Esophagus squamous epithelium (tissue), 5 donors: ENCODE measurements at places on chromosomes 6 and 20.

DNA sequence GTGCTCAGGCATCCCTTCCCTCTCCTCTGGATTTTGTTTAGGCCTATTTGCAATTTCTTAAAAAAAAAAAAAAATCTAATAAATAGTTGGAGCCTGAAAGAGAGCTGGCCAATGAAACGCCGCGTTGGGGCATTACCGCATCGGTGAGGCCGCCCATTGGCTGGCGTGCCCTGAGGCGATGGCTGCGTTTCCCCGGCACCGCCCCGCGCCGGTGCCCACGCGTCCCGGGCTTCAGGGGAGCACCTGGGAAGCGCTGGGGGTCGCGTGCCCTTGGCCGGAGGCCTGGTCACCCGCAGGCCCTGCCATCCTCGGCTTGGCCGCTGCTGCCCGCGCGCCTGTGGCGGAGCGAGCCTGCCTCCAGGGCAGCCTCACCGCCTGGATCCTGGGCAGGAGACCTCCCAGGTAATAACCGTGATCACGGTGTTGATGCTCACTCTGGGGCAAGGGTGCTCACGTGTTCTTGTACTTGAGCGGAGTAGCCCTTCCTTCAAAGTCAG, 155.4 kb downstream of the NRN1 start:
- DNase-seq = no peak

- DNase-seq = no peak
These were observed 34.9 kb downstream of the C20orf203 start for GRCh38 chr20:32638848-32639247.

DNA sequence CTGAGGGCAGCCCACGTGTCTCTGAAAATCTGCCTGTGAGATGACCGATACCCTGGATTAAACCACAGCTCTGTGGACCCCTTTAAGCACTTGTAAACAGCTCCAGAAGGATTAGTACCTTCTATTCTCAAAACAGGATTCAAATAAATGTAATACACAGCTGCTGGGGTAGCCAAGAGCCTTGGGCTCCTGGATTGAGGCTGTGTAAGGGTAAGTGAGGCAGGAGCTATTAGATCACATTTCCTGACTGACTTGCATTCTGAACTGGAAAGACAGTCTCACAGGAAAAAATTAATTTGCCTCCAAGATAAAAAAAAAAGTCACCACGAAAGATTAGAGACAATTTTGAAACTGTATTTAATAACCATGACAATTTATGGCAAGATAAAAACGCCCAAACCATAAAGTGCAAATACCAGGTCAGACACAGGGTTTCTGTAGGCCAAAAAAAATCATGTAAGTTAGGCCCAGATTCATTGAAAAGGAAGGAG, 78.0 kb downstream of the TRMT11 start:
- DNase-seq = no peak

DNA sequence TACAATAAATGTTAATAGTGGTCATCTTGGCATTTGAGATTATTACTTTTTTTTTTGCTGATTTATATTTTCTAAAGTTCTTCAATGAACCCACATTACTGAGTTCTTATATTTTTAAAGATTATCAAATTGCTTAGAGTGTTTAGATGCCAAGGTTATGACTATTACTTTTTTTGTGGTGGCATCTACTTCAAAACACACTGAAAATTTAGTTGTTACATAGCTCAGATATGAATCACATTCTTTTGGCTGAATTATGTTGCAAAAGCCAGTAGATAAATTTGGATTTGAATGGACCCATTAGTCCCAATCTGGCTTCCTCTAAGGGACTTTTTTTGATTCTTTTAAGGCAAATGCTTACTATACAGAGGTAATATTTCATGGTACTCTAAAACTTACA, 8.9 kb downstream of the UTRN start:
- no peak for DNase-seq

- no peak for DNase-seq
These were observed 6.8 kb downstream of the NCR2 start for GRCh38 chr6:41342241-41342640.

DNA sequence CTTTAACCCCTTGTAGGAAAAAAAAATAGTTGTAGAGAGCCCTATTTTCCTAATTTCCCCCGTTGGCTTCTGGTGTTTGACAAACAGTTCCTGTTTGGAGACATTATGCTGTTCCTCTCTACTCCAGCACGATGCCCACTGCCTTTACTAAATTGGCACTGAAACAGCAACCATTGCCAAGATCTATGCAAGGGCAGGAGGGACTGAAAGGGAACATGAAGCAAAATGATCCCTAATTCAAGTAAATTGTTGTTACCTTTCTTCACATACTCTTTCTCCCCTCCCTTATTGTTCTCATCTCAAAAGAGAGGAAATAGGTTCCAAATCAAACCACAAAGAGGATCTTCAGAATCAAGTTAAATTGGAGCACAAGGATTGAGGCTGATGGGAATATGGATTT, 764.1 kb upstream of the MMS22L start:
- no peak for DNase-seq

GRCh38 chr20:61939691-61940360, 125.9 kb downstream of the TAF4 start:
- DNase-seq = no peak

DNA sequence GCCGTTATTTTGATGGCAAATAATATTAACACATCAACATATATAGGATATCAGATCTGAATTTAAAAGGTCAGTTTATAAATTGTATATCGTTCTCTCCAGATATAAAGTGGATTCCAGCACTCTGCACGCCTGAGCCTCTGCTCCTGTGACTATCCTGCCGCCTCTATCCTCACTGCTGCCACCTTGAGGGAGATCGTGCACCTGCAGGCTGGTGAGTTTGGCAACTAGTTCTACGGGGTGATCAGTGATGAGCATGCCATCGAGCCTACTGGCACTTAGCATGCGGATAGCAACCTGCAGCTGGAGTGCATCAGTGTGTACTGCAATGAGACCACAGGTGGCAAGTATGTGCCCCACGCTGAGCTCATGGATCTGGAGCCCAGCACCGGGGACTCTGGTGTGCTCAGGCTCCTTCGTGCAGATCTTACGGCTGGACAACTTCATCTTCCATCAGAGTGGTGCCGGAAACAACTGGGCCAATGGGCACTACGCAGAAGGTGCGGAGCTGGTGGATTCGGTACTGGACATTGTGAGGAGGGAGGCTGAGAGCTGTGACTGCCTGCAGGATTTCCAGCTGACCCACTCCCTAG, 84.9 kb downstream of the FBXO5 start:
- no peak for DNase-seq
